GM23338 (cell line): ENCODE measurements at places on chromosomes 12 and 14. TPM values are rescaled to one million over a fixed set of nuclear protein-coding genes. Genes with fewer than 3 reads are reported as not detected.

DNA sequence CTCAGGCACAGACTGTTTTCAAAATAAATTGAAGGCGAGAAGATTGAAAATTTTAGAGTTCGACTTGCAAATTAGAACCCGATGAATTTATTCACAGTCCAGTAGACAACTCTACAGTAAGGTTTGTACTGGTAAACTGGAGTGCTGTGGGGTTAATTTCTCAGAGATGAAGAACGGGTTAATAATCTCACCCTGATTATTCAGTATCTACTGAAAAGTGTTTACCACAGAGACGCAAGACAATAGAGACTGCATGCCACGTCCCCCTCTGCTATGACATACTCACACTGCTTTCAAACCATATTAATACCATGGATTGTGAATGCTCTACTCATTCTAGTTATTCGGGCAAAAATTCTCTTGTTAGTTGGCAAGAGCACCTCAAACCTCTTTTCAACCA lies 36.1 kb downstream of the CFL2 start:
- no peak for DNase-seq

DNA sequence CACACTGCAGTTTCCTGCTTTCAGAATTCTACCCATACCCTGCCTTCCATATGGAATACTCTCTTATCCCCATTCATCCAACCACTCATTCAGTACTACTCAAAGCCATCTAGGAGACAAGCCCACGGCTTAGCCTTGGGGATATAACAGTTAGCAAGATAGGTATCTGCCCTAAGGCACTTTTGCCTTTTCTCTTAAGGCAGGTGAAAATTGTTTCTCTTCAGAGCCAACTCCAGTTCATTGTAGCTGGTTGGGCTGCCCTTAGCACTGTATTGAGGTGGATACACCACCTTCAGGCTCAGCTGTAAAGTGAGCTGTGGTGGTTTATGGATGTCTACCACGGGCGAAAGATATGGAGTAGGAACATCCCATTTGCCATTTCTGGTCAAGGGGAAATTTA lies 729.7 kb upstream of the TBX3 start:
- no peak for DNase-seq

The FOXA1 gene
- total RNA-seq = 1.8 TPM in 1 of 2 replicates, not detected in the other

The SERPINA9 gene
- total RNA-seq = not detected in 2 replicates

DNA sequence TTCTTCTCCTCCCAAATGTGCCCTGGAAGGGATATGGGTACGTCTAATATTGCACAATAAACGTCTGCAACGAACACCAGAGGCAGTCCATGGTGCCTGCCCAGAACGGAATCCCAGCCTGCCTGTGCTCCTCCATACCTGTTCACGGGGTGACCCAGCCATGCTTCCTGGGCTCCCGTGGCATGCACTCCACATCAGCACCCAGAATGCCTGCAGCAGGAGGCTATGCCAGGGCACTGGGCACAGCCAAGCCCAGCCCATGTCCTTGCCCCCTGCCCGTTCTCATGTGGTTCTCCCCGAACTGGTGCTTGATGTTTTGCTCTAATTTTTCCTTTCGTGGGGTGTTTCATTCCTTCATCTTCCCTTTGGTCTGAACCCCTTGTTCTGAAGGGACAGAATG lies 404.3 kb downstream of the BCL11B start:
- no peak for DNase-seq
